ENCODE measurements at places on chromosomes 6 and 20.

- DNase-seq, result no peak
These were observed 5.4 kb downstream of the DUSP22 start for GRCh38 chr6:297571-298232.

- DNase-seq, result no peak
These were observed 228.8 kb upstream of the QKI start for GRCh38 chr6:163185744-163186143.

DNA sequence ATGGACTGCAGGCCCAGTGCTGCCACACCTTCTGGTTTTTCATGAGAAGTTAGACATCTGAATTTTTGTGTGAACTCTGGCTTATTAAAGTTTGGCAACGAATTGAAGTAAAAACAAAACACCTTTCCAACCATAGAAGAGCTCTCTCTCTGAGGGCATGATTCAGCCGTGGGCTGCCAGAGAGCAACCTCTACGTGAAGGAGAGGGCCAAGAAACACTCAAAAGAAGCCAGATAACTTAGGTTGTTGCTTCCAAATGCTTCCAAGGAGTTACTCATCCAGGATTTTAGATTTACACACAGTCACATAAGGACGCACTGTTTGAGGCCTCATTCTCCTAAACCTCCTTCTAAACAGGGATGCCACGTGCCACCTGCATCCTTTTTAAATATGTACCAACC lies 65.5 kb downstream of the NRN1 start:
- no peak for DNase-seq

DNA sequence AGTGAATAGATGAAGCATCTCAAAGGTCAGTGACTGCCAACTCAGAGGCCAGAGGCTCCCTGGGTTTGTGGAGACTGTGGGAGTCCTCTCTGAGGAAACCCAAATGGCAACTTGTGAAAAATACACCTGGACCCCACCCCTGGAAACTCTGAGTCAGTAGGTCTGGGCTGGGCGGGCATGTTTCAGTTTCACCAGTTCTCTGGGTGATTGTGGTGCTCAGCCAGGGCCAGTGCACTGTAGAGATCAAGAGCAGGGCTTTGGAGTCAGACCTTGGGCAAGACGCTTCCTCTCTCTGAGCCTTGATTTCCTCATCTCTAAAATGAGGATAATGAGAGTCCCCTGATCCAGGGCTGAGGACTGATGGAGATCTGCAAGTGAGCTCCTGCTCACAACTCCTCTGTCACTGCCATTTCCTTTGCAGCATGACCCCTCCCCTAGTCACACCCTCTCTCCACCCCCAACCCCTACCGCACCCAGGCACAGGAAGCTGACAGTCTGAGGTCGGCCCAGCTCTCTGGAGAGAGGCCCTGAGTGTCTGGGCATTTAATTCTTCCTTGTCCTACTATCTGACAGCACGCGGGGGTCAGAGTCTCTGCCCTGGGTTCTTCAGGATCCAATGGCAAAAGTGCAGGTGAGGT lies 5.1 kb downstream of the DEF6 start:
- no peak for DNase-seq

DNA sequence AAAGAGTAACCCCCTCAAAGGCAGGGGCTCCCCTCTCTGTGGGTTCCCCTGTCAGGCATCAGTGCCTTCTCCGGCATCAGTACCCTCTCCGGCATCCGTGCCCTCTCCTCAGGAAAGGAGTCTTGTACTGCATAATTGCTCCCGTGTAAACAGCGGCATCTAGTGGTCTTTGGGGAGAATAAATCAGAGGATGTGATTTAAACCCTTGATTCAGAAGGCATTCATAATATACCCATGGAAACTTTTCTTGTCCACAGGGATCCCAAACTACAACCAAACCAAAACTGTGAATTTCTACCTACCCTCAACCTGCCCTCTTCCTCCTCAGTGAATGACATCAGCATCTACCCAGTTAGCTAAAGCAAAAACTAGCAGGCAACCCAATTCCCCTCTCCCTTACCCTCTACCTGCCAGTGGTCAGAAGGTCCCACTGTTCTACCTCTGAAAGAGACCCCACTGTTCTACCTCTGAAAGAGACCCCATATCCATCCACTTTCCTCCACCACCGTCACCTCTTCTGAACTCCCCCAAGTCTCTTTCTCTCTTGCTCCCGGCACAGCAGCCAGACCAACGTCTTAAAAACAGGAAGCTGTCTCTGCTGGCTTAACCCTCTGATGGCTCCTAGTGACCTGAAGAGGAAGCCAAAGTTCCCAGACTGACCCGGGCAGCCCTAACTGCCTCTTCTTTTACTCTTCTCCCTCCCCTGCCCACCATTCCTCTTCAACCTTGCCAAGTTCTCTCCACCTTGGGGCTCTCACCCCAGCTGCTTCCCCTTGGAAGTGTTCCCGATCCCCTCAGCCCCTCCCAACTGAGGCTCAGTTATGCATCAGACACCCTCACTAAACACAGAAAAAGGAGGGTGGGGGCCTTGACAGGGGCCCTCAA lies 27.2 kb downstream of the UBE2V1 start:
- DNase-seq, result peak; percentile 25

All from SHP77 treated with DMSO at 0.1 percent for 48 hours (cell line).